ENCODE measurements at places on chromosomes 12 and 14. TPM values are rescaled to one million over a fixed set of nuclear protein-coding genes. Genes with fewer than 3 reads are reported as not detected.

The HAL gene
- total RNA-seq: 1.2 TPM

The CCDC175 gene
- total RNA-seq: not detected

The LMO3 gene
- 0.39 TPM for total RNA-seq

The LYSET gene
- 6.7 TPM for total RNA-seq

The DEGS2 gene
- 0.26 TPM for total RNA-seq

The SPPL3 gene
- 9.5 TPM for total RNA-seq

The RND1 gene
- 0.26 TPM for total RNA-seq

The TAS2R42 gene
- total RNA-seq: not detected

The TBX5 gene
- 2.0 TPM for total RNA-seq

The CPSF2 gene
- total RNA-seq: 44.5 TPM

The PLEKHD1 gene
- total RNA-seq: 0.07 TPM

The DHRS2 gene
- not detected for total RNA-seq

The TCTN2 gene
- total RNA-seq: 12.9 TPM

The TEX52 gene
- not detected for total RNA-seq

Data from smooth muscle cell of the pulmonary artery (primary cell).